ENCODE measurements at places on chromosomes 2 and 18.

- DNase-seq, result no peak
Observed at GRCh38 chr2:159895258-159896065, 97.5 kb upstream of the CD302 start.

DNA sequence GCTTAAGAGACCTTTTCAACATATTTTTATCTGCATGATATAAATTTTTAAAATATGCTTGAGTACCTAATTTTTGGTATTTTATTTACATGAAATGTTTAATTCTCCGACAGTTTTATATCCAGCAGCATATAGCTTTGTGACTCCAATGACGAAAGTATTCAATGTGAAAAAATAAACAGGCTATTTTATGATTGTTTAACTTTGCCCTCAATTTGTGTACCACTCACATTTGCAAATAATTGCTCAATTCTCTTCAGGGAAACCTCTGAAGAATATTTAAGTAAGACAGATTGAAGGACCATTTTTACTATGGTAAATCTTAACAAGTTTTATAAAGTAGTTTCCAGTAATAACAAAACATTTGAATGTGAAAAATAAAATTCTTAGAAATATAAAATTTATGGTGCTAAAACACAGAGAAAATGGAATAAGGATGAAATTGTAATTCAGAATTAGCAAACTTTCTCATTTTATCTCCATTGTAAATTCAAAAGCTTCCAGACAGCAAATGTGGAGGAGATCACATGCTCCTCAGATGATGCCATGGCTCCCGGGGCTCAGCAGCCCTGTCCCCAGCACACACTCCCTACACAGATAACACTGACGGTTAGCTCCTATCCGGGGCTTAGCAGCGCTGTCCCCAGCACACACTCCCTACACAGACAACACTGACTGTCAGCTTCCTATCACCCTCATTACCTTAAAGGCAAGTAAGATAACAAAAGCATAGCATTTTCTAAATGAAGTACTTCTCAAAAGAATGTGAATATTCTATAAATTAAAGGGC lies 39.7 kb downstream of the SH3YL1 start:
- no peak for DNase-seq

GRCh38 chr2:227703961-227704360 lies 13.9 kb downstream of the SLC19A3 start:
- DNase-seq, result no peak

GRCh38 chr18:62937065-62937464 lies 221.7 kb downstream of the PHLPP1 start:
- DNase-seq, result no peak

GRCh38 chr2:73952499-73953446 lies 26.1 kb downstream of the DGUOK start:
- no peak for DNase-seq

- DNase-seq, result no peak
Observed at GRCh38 chr2:287911-288757, at the start of gene ALKAL2. Gene ALKAL2 (minus strand): TSS chr2:288091. CDS start chr2:287835, 256 bp downstream.

GRCh38 chr2:185787227-185788145 lies 48.9 kb downstream of the FSIP2 start:
- no peak for DNase-seq

- DNase-seq, result no peak
Observed at GRCh38 chr2:11236335-11236734, 81.1 kb downstream of the SLC66A3 start.

DNA sequence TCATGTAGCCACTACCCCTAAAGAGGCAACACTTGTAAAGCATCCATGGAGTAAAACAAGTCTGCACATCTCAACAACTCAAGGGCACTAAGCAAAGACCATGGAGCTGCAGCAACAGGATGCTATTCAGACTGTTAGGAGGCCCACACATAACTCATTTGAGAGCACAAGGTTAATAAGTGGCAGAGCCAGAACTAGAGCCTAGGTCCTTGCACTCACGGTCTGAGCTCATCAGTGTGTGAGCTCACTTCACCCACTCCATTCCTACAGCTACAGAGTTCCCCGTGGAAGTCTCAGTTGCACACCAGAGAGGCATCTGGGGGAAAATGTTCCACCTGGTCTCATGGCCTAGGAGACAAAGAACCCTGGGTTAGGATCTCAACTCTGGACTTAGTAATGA lies 35.0 kb downstream of the TTC32 start:
- no peak for DNase-seq

- no peak for DNase-seq
Observed at GRCh38 chr2:237170020-237170419, 84.3 kb downstream of the COPS8 start.

GRCh38 chr2:28475088-28475595 lies 20.7 kb upstream of the PLB1 start:
- no peak for DNase-seq

GRCh38 chr18:62741118-62741566 lies 25.8 kb downstream of the PHLPP1 start:
- no peak for DNase-seq

- no peak for DNase-seq
Observed at GRCh38 chr2:129117434-129117833, 798.8 kb upstream of the HS6ST1 start.

DNA sequence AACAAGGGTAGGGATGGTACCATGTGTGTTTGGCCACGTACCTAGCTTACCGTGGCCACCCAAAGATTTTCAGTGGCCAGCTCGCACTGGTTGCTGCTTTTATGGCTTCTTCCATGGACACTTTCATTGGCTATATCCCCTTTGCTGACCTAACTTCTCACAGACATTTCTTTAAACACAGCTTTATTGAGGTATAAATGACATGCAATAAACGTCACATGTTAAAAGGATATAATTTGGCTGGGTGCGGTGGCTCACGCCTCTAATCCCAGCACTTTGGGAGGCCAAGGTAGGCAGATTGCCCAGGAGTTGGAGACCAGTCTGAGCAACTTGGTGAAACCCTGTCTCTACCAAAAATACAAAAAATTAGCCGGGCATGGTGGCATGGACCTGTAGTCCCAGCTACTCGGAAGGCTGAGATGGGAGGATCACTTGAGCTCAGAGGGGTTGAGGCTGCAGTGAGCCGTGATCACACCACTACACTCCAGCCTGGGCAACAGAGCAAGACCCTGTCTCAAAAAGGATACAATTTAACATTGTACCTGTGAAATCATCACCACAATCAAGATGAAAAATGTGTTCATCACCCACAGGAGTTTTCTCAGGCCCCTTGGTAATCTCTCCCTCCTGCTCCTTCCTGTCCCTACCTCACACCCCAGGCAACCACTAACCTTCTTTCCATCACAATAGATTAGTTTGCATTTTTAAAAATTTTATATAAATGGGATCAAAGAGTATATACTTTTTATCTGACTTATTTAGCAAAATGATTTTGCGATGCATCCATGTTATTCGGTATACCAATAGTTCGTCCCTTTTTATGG lies 127.8 kb upstream of the PPP1CB start:
- DNase-seq, result no peak

DNA sequence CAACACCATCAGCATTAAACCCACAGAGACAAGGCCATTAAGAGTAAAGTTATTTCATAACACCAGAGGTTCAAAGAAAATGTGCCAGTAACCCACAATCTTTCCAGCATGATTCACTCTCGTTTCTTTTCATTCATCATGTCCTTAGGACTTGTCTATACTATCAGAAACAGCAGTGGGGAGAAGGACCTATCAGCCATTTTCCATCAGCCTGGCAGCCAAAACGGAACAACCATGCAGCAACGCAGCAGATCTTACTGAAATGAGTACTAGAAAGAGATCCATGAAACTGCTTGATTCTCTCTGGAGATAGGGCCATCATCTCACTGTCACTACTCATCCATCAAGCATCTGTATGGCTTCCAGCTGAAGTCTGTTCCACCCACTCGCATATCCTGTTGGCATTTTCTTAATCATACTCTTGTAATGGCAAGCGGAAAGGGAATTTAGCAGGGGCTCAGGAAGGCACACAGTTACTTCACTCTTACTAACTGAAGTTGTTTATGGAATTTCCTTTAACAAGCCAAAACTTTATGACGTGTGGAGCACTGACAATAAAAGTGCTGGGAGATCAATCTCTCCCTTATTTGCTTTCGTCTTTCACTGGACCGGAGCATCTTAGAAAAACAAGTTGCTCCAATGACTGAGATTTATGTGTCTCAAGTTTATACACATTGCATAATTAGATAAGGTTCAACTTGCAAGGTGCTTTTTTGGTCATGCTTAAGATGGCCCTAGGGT lies 69.7 kb downstream of the EPHA4 start:
- DNase-seq, result peak; percentile 4

GRCh38 chr2:197207106-197207505 lies 103.5 kb downstream of the ANKRD44 start:
- DNase-seq, result no peak

GRCh38 chr2:101518578-101519492 lies 43.9 kb upstream of the RFX8 start:
- DNase-seq, result no peak

DNA sequence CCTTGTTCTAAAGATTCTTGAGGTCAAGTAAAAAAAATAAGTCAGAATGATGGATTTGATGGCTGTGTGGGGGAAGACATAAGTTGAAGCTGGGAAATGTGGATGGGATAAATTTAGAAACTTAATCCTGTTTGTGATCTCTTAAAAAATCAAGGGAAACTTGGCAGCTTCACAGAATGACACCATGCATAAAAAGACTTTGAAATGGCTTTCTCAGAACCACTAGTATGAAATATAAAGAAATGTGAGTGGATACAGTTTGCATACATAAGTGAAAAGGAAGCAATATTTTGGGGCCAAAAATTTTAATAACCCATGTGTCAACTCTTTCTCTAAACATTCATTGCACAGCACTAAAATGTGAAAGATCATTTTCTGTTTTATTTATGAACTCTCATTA lies 21.7 kb downstream of the CDH19 start:
- DNase-seq, result no peak

GRCh38 chr2:54274781-54275242 lies 18.8 kb upstream of the TSPYL6 start:
- DNase-seq, result no peak

- DNase-seq, result no peak
Observed at GRCh38 chr18:64201781-64202180, 52.9 kb upstream of the LINC00305 start.

DNA sequence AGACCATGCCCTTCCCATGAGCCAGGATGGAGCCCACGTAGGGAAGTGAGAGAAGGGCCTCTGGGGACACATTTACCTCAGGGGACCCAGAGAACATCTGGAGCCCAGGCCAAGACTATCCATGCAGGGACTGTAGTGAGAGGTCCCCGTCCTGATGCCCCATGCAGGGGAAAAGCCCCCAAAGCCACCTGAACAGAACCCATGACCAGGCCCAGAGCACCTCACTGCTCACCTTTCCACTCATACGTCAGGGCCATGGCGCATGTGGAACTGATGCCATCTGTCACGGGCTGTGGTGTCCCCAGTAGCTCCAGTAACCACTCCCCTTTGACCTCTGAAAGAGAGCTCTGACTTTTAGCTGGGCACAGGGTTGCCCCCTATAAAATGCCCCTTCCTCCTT lies 106.5 kb upstream of the TEX51 start:
- DNase-seq, result no peak

DNA sequence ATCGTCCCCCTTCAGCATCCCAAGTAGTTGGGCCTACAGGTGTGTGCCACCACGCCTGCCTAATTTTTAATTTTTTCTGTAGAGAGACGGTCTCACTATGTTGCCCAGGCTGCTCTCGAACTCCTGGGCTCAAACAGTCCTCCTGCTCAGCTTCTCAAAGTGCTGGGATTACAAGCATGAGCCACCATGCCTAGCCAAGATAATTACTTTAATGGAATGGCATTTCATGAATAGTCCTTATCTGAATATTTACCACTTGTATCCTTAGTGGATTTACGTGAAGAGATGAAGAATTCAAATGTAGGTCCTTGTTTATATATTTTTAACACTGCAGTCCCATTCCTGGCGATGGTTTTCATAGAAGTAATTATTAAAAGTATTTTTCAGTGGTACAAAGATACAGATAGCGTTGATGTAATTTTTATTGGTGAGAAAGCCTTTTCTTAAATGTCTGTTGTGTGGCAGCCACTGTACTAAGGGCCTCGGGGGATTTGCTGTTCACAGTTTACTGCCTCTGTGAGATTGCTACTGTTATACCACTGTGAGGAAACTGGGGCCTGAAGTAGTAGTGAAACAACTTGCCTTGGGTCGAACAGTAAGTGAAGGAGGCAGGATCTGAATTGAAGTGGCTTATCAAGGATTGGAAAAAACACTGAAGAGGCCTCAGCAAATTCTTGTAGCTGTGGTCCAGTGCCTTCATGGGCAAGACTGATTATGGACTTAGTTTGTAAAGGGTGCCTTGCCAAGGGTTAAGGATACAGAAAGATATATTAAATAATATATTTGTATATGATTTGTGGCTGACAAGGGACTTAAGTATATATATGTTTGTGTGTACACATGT lies 151.2 kb downstream of the PRPF40A start:
- DNase-seq, result no peak

GRCh38 chr2:167181134-167181533 lies 292.9 kb downstream of the XIRP2 start:
- DNase-seq, result no peak

DNA sequence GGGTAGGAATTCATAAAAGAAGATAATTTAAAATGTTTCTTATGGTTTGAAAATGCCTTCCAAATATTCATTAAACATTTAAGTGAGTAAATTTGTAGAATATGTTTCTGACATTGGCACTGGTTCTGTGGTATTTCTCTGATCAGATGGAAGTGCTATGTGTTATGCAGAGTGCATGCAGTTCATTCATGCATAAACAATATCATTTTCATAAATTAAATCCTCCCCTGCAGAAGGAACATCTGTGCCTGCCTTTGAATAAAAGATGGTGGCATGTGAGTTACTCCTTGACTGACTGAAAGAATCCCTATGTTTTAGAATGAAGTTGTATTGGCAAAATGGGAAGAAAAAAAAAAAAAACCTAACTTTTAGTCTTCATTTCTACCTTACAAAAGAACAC lies 5.9 kb downstream of the NEUROD1 start:
- no peak for DNase-seq

- DNase-seq, result no peak
Observed at GRCh38 chr18:22670914-22671313, 253.2 kb upstream of the CTAGE1 start.

- DNase-seq, result peak; percentile 79
Observed at GRCh38 chr2:28359222-28360057, 33.2 kb upstream of the FOSL2 start.
